GDM1 (cell line): ENCODE measurements at places on chromosomes 16 and 17.

GRCh38 chr17:62824290-62825131 lies 16.4 kb upstream of the MARCHF10 start:
- no peak for DNase-seq

- DNase-seq, result no peak
These were observed 15.8 kb downstream of the IST1 start for GRCh38 chr16:71911121-71911520.

DNA sequence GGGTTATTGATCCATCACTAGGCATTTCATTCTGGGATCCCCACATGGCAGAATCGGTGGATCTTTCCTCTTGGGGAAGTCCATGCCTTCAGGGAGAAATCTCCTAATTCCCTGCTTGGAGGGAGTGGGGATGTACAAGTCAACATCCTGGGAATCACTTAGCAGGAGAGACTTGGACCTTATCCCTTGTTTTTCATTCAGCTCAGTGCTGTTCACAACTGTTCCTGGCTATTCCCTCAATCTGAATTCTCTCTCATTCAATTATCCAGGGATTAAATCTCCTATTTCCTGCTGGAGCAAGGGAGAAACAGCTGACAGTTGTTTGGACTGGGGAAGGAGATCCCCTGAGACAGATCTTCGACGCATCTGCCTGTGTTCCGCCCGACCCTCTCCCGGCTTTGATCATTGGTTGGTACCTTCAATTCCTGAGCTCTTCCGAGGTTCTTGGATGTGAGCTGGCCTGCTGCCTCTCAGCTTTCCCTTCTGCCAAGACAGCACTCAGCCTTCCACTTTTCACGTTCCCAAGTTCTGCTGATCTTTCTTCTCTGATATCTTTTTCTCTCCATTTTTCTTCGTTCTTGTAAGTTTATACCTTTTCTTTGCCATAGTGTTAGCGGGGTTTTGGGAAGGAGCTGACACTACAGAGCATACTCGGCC lies 115.4 kb upstream of the GNAO1 start:
- DNase-seq, result no peak

GRCh38 chr17:60747069-60747808 lies 69.6 kb downstream of the BCAS3 start:
- DNase-seq, result no peak

DNA sequence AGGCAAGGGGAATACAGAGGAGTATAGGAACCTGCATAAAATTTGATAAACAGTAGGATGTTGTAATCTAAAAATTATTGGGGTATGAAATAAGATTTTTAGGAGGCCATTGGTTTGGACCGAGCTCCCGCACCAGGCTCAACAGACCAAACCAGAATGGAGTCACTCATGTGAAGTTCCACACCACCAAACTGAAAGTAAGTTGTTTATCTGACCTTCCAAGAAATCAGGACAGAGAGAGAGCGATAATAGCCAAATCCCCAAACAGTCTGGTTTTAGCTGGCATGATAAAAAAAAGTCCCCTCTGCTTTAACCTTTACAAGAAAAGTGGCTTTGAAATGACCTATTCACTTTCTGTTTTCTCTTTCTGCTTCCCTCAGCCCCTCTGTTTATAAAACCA lies 45.7 kb upstream of the SIAH1 start:
- DNase-seq, result no peak

- no peak for DNase-seq
These were observed 67.8 kb downstream of the RPH3AL start for GRCh38 chr17:284676-285355.

DNA sequence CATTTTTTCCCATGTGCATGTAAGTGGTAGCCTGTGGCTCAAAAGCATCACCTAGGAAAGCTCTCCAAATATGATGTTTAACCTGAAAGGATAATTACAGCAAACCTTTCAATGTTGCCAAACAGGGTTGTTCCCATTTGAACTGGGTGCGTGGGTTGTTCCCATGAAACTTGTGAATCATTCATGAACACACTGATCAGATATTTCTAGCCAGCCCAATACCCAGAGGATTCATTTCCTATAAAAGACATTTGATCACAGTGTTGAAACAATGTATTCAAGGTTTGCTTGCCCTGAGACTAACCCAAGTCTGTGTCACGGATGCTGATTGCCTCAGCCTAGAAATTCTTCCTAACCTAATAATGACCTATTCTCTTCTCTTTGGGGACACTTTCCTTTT lies 12.9 kb downstream of the KRT39 start:
- DNase-seq, result no peak

- DNase-seq, result no peak
These were observed 246.4 kb downstream of the PRKCA start for GRCh38 chr17:66548659-66549310.

DNA sequence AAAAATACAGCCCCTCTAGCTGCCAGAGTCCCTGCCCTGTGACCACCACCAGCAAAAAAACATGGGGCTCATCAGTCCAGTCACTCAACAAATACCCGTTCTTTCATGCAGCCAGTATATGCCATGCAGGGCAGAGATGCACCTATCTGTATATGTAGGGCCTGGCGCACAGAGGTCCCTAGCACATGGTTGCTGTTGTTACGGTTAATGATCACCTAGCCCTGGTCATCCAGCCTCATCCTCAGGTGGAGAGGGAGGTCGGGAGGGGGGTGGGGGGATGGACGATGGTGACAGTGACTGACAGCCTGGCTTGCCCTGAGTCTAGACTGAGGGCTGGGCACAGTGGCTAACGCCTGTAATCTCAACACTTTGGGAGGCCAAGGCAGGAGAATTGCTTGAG lies 1.5 kb downstream of the SDR42E2 start:
- DNase-seq, result no peak

DNA sequence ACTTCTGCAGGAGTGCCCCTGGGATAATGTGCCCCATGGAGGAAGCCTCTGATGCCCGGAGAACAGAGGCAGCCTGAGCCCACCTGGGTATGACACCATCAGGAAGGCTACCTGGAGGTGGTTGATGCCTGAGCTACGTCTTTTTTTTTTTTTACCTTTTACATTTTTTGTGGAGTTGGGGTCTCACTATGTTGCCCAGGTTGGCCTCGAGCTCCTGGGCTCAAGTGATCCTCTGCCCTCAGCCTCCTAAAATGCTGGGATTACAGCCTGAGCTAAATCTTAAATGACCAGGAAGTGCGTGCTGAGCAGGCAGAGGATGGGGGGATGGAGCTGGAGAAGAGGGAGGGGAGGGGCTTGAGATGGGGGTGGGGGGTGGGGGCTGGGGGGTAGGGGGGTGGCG lies 32.7 kb downstream of the ABCC6 start:
- no peak for DNase-seq

DNA sequence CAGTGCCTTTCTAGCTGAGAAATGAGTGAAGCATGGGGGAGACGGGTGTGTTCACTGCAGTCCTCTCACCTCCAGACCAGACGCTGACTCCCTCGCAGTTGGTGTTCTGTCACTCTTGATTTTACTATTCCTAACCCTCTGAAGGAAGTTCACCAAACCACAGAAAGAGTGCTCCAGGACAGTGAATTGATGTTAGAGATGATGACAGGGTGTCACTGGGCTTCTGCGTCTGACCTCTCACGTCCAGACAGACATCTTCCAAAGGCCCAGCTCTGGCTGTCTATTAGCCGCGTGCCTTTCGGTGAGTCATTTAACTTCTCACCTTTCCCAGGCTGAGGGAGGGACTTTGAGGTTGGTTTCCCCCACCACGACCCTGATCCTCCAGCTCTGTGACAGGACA lies 8.2 kb downstream of the CRAMP1 start:
- DNase-seq, result no peak

DNA sequence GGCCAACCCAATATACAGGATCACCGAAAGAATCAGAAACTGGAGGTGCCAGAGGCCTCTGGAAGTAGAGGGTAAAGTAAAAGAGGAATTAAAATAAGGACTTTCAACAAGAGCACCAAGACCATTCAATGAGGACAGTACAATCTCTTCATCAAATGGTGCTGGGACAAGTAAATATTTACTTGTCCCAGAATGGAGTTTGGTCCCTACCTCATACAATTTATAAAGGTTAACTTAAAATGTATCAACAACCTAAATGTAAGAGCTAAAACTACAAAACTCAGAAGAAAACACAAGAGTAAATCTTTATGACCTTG lies 56.5 kb downstream of the USP31 start:
- DNase-seq, result no peak

- DNase-seq, result no peak
These were observed 30.1 kb downstream of the CD300LG start for GRCh38 chr17:43877031-43877430.

- no peak for DNase-seq
These were observed 24.7 kb upstream of the PSMD7 start for GRCh38 chr16:74271872-74272271.

DNA sequence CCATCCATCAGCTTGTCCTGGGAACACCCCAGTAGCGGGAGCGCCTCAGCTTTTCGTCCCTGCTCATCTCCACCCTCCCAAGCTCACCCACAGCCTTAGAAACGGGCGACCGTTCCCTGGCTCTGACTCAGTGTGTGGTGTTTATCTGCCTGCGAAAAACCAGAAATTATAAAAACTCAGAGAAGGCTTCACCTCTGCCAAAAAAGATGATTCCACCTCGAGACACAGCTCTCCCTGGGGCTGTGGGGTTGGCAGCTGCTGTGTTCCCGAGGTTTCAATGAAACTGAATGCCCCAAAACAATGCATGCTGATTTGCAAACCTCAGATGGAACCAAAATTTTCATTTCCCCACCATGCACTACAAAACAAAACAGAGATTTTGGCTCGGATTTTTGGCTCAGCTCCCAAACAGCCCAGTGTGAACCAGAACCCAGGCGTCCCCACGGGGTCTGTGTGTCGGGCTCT lies 62.4 kb upstream of the MED9 start:
- no peak for DNase-seq

GRCh38 chr16:65023802-65024201 lies 98.1 kb downstream of the CDH11 start:
- DNase-seq, result no peak

- no peak for DNase-seq
These were observed at the start of gene DERL2 for GRCh38 chr17:5485270-5486205. Gene DERL2, minus strand, starts transcription at chr17:5486178. Its CDS starts 17 bp downstream, at chr17:5486161.

DNA sequence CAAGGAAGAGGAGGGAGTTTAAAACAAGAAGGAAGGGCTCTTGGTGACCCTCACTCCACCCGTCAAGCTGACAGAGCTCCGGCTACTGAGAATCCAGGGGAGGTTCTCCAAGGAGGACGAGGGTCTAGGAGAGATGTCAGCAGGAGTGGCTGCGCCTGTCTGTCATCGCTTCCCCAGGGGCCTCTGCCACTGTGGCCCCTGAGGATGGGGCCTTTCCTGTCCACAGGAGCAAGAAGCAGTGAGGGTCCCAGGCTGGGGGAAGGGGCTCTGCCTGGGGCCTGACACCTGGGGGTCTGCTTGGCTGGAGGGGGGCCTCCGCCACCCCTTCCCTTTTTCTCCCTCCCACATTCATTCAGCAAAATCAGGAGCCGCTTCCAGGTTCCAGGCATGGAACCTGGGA lies 66.5 kb upstream of the TNRC6C start:
- DNase-seq, result no peak

DNA sequence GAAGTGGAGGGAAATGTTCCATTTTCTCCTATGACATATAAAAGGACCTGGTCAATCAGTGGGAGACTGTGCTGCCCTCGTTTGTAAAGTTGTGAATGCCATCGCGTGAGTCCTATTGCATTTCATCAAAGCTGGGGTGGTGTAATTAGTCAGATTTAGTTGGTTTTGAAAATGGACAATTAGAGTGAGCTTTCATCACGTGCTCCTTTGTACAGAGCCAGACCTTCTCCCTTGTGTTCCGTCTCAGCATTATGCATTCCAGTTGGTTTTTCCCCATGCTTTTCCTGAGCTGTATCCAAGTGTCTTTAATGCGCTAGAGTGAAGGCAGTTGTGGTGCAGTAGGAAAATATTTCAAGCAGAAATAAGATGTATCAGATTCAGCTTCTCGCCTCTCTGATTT lies 10.4 kb downstream of the SEC14L1 start:
- DNase-seq, result no peak

DNA sequence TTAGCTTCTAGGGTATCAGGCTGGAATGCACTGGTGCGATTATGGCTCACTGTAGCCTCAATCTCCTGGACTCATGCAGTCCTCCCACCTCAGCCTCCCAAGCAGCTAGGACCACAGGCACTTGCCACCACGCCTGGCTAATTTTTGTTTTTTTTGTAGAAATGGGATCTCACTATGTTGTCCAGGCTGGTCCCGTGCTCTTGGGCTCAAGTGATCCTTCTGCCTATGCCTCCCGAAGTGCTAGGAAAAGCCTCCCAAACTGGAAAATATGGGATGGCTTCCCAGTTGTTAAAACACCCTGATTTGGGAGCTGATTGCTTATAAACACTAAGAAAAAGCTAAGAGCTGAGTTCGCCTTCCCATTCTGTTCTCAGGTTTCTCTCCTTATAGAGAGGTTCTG lies 6.6 kb upstream of the ZNF263 start:
- no peak for DNase-seq
